ENCODE measurements at places on chromosomes 2 and 18. TPM values are rescaled to one million over a fixed set of nuclear protein-coding genes. Genes with fewer than 3 reads are reported as not detected.

THADA gene
- 36.2 TPM for total RNA-seq

IL36A gene
- total RNA-seq: not detected

CTAGE1 gene
- total RNA-seq: not detected

CRYGD gene
- 3.7 TPM for total RNA-seq

RAX gene
- 0.23 TPM for total RNA-seq

RFX8 gene
- 1.2 TPM for total RNA-seq

GPATCH11 gene
- total RNA-seq: 21.5 TPM

GRB14 gene
- total RNA-seq: 12.5 TPM

MYO5B gene
- total RNA-seq: 6.5 TPM

C2orf76 gene
- 14.5 TPM for total RNA-seq

TMEM178A gene
- 24.2 TPM for total RNA-seq

ADI1 gene
- total RNA-seq: 11.5 TPM

RNF125 gene
- total RNA-seq: 4.4 TPM

CLEC4F gene
- total RNA-seq: not detected

PLCL1 gene
- total RNA-seq: 26.5 TPM

MAP3K20 gene
- 12.2 TPM for total RNA-seq

IL1RL2 gene
- total RNA-seq: 1.6 TPM

BCL11A gene
- total RNA-seq: 71.5 TPM

AAMP gene
- total RNA-seq: 95.5 TPM

MAL gene
- not detected for total RNA-seq

PARD6G gene
- total RNA-seq: 7.6 TPM

BCL2 gene
- 21.2 TPM for total RNA-seq

PRKCE gene
- 52.1 TPM for total RNA-seq

FEV gene
- not detected for total RNA-seq

CD8B2 gene
- total RNA-seq: 0.69 TPM

PPP1R1C gene
- total RNA-seq: 3.9 TPM

ACYP2 gene
- total RNA-seq: 34.6 TPM

PAIP2B gene
- 20.3 TPM for total RNA-seq

CRACDL gene
- total RNA-seq: 3.7 TPM

MPP4 gene
- total RNA-seq: 0.23 TPM

CASP10 gene
- 3.0 TPM for total RNA-seq

ASB18 gene
- 1.6 TPM for total RNA-seq

ANO7 gene
- 0.46 TPM for total RNA-seq

EML6 gene
- 24.0 TPM for total RNA-seq

DPP10 gene
- total RNA-seq: 97.8 TPM

REG3A gene
- not detected for total RNA-seq

CCDC102B gene
- 21.2 TPM for total RNA-seq

SCN9A gene
- 114 TPM for total RNA-seq

Measured in diencephalon (tissue), 1 donor.